ENCODE measurements at places on chromosomes 13 and 19. TPM values are rescaled to one million over a fixed set of nuclear protein-coding genes. Genes with fewer than 3 reads are reported as not detected.

DNA sequence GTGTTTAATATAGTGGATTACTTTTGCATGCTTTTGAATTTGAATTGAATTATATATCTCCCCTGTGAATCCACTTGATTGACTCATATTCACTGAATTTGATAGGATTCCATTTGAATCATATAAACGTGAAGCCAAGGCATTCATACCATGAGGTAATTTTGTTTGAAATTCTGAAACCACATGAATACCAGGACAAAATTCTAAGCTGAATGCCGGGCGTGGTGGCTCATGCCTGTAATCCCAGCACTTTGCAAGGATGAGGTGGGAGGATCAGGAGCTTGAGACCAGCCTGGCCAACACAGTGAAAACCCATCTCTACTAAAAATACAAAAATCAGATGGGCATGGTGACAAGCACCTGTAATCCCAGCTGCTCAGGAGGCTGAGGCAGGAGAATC is 4.4 kb downstream of the ZNF793 start:
- no peak for DNase-seq

DNA sequence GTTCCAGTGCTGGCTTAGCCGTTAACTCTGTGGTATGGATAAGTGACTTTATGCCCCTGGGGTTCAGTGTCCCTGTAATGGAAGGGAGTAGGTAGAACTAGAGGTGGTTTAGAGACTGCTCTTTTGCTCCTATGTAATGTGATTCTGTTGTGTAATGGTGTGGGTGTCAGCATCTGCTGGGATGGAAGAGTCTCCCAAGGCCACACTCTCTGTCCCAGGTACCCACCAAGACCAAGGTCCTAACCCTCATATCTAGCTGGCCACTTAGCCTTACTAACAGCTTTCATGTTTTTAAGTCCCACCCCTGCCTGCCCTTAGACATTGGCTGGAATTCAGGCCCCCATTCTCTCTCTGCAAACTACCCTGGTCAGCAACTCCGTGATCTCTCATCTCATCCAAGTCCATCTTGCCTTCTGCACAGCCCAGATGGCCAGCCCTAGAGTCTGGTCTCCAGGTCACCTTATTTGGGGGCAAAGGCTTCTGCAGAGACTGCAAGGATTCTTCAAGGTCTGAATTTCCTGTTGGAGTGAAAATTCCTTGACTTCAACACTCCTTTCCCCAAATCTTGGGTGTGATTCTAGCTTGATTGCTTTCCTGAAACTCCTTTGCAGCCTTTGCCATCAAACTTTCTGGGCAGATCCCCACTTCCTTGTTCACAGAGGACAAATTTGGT is 48.4 kb downstream of the SERP2 start:
- peak; percentile 51 for DNase-seq

DNA sequence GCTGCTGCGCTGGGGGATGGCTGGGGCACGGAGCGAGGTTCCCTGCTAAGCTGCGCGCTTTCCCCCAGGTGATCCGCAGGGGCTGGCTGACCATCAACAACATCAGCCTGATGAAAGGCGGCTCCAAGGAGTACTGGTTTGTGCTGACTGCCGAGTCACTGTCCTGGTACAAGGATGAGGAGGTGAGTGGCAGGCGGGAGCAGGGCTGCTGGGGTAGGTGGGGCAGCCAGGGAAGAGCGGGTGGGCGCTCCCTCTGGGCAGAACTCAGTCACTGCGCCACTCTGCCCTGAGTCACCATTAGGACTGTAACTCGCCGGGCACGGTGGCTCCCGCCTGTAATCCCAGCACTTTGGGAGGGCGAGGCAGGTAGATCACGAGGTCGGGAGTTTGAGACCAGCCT is 23.8 kb downstream of the TMED1 start:
- DNase-seq = no peak

The CYP4F2 gene
- total RNA-seq = not detected

The SPACA4 gene
- total RNA-seq = not detected

All from osteocyte (in vitro differentiated cells).